Lower lobe of right lung (tissue), 2 donors: ENCODE measurements at places on chromosomes 1 and 21. TPM values are rescaled to one million over a fixed set of nuclear protein-coding genes. Genes with fewer than 3 reads are reported as not detected.
A peak's percentile ranks its signal among the peaks of the same experiment; 100 is the strongest.

DNA sequence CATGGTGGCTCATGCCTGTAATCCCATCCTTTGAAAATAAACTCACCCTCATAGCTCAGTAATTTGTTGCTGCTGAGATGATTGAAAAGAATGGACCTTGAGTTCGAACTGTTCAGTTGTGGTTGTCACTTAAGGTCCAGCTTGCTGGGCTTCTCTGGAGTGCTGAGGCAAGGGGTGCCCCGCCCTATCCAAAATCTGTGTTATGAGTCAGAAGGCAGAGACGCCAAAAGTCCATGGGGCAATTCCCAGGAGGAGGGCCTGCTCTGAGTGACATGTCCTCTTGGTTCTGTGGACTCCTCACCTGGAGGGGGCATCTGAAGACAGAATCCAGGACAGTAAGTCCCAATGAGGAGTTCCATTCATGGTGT, 64.8 kb downstream of the MYOM3 start:
- H3K36me3 ChIP-seq: no peaks in the 10 kb centered on the region
- no peak overlapping the region for H3K27ac ChIP-seq
- no peak for DNase-seq
- H3K27me3 ChIP-seq: no peaks in the 10 kb centered on the region
- peaks cover 22% of the 10 kb centered on the region for H3K4me1 ChIP-seq

DNA sequence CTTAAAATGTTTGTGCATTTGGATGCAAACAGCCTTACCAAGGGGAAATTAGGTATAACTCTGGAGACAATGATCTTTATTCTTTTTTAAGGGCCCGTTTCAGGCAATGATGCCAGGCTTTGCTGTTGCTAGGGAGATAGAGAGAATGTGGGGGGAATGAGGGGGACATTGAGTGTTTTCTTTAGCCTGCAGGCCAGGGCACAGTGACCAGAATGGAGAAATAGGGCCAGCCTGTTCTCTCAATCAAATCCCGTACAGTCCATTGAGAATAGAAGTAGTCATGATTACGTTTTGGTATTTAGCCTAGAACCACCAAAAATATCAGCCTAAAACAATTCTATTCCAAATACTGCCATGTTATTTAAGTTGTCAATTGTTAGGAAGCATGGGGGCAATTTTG, 49.0 kb downstream of the RGS7 start:
- no peak overlapping the region for H3K27ac ChIP-seq
- DNase-seq: no peak
- no peaks in the 10 kb centered on the region for H3K4me1 ChIP-seq
- H3K27me3 ChIP-seq: no peaks in the 10 kb centered on the region

DNA sequence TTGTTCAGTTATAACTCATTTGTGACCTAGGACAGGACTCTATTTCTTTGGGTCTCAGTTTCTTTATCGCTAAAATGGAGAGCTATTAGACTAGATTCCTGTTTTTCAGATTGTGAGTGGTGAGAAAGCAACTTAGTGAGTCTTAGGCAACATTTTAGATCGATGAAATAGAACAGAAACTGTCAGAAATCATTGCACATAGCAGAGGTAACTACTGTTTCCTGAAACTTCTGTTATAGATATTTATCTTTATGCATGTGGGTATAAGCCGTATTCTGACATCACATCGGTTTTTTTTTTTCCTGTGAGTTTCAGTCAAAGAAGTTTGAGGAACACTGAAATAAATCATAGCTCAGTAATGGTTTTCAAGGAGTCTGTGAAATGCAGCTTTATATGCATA, 42.1 kb upstream of the DNAJC6 start:
- DNase-seq: no peak
- H3K4me3 ChIP-seq: no peak overlapping the region
- no peak overlapping the region for H3K27ac ChIP-seq
- peaks cover 23% of the 10 kb centered on the region for H3K4me1 ChIP-seq

GRCh38 chr1:1540090-1540817, at the start of gene TMEM240:
Gene TMEM240 (minus strand): TSS chr1:1540624. CDS start chr1:1540346, 278 bp downstream.
- no peaks in the 10 kb centered on the region for H3K27me3 ChIP-seq
- H3K36me3 ChIP-seq: peaks cover 37% of the 10 kb centered on the region
- H3K4me3 ChIP-seq: peak within 1 kb of the TSS; percentile 55

- peaks cover 12% of the 10 kb centered on the region for H3K4me1 ChIP-seq
- no peak overlapping the region for H3K27ac ChIP-seq
- H3K4me3 ChIP-seq: no peak overlapping the region
- no peak for DNase-seq
Observed at GRCh38 chr1:94993931-94994645, 67.2 kb upstream of the CNN3 start.

DNA sequence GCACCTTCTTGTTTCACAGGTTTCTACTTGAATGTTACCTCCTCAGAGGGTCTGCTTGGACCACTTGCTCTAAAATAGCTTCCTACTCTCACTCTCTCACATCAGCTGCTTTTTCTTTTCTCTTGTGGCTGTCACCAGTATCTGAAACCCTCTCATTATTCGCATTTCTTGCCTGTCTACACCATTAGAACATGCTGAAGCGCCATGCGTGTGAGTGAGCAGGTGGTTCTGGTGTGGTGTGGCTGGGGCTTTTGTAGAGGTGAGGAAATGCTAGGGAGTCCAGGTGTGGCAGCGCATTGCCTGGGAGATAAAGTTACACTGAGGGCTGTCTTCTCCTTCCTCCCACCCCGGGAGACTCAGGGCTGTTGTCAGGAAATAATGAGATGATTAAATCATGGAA, 4.1 kb downstream of the ZNF362 start:
- H3K4me3 ChIP-seq: no peak overlapping the region
- H3K4me1 ChIP-seq: peaks cover 62% of the 10 kb centered on the region
- H3K27me3 ChIP-seq: no peaks in the 10 kb centered on the region

DNA sequence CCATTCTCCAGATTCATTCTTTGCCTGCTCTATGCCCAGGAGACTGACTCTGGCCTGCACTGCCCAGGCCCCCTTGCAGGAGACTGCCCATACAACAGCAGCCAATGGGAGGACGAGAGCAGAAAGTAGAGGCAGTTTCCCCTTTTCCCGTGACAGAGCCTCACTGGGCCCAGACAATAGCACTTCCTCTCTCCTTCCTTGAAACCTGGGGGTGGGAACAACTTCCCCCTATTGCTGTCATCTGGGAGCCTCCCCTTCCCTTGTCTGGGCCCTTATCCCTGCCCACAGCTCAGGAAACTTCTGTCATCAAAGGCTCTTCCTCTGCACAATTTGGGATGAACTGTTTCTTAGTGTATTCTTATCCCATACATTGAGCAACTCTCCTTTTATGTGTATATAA, 60.8 kb upstream of the KCNJ15 start:
- no peaks in the 10 kb centered on the region for H3K36me3 ChIP-seq
- no peaks in the 10 kb centered on the region for H3K27me3 ChIP-seq
- H3K27ac ChIP-seq: no peak overlapping the region

- no peaks in the 10 kb centered on the region for H3K36me3 ChIP-seq
- no peak overlapping the region for H3K4me3 ChIP-seq
- H3K4me1 ChIP-seq: no peaks in the 10 kb centered on the region
- DNase-seq: no peak
- H3K27me3 ChIP-seq: no peaks in the 10 kb centered on the region
- no peak overlapping the region for H3K27ac ChIP-seq
Observed at GRCh38 chr1:237005674-237006073, 1.4 kb upstream of the MT1HL1 start.

- no peak overlapping the region for H3K27ac ChIP-seq
- H3K4me3 ChIP-seq: no peak overlapping the region
- no peaks in the 10 kb centered on the region for H3K27me3 ChIP-seq
- no peaks in the 10 kb centered on the region for H3K36me3 ChIP-seq
- DNase-seq: no peak
Observed at GRCh38 chr1:32724678-32725614, 22.4 kb upstream of the SYNC start.

GRCh38 chr1:42777852-42778251, 6.9 kb upstream of the TMEM269 start:
- no peak for DNase-seq
- H3K27me3 ChIP-seq: no peaks in the 10 kb centered on the region
- no peaks in the 10 kb centered on the region for H3K4me1 ChIP-seq
- no peak overlapping the region for H3K27ac ChIP-seq

DNA sequence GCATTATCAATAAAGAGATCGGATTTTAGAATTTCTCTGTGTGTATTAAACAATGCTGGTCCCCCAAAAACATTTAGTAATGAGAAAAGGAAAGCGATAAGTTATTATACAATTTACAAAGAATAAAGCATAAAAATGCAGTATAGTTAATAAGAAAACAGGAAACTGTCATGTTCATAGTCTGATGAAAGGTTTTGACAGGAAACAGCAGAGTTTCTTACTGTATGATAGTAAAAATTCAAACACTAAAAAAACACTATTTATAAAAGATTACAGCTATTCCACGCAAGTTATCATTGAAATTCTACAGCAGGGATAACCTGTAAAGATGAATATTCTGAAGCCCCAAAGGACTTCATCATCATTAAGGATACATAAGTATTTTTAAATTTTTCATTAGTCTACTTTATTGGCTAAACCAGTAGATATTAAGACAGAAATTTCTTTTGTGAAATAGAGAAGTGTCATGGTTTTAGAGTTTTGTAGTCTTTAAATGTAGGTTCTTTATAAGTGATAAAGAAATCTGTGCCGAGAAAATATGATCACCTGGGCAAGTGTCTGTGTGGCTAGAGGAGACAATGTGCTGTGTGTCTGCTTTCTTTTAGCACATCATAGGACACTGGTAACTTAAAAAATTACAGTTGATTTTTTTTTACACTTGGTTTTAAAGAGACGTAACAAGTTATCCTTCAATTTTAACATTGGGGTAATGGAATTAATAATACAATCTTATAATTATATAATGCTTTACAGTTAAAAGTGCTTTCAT, 49.7 kb upstream of the GFI1 start:
- no peaks in the 10 kb centered on the region for H3K27me3 ChIP-seq
- H3K36me3 ChIP-seq: no peaks in the 10 kb centered on the region

DNA sequence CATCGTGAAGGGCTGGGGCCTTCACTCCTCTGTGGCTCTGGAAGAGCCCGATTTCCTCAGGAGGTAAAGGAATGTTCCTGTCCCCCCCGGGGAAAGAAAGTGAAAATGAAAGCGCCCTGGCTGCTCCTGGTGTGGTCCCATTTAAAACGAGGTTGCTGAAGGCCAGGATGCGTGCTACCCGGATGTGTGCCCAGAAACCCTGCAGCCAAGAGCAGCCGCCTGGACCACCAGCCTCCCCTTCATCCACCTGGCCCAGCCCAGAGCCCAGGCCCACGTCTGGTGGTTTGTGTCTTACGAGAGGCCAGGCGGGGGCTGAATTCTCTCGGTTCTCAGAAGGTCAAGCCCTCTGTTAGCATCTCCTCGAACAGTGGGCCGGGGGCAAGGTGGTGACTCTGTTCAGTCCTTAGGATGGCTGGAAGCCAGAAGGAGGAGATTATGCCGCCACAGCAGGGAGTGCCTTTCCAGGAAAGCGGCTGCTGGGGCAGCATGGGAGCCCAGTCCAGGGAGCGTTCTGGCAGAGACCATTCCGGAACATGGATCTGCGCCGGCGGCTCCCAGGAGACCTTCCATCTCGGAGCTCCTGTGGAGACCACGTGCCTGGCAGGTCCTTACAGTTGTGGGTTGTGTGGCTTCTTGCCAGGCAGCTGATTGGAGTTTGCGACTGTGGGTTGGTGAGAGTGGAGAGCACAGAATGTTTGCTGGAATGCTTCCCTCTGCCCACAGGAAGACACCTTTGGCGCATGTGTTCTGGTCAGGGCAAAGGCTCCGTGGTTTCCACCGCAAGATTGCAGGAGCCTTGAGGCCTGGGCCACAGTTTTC, 1.4 kb downstream of the GUK1 start:
- no peaks in the 10 kb centered on the region for H3K27me3 ChIP-seq
- H3K4me3 ChIP-seq: peak overlapping the region; percentile 77
- H3K27ac ChIP-seq: peak overlapping the region; percentile 99
- DNase-seq: peak; percentile 55

DNA sequence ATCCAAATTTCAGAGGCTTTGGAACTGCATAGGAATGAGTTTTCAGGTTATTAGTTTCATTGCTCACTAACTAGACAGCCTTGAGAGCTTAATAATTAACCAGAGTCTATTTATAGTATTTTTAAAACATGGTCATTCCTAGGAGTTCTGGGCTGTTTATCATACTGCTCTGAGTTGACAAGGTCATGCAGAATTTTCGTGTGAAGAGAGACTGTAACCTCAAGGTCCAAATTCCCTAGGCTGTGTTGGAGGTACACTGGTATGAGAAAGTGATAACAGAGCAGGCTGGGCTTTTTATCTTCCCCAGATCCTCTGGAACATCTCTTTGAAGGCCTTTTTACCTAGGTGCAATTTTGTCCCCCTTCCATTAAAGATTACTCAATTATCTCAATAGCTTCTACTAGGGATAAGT, 736.3 kb downstream of the LTN1 start:
- no peak for DNase-seq
- H3K4me1 ChIP-seq: no peaks in the 10 kb centered on the region
- no peak overlapping the region for H3K4me3 ChIP-seq
- H3K27ac ChIP-seq: no peak overlapping the region
- no peaks in the 10 kb centered on the region for H3K36me3 ChIP-seq
- H3K27me3 ChIP-seq: no peaks in the 10 kb centered on the region

DNA sequence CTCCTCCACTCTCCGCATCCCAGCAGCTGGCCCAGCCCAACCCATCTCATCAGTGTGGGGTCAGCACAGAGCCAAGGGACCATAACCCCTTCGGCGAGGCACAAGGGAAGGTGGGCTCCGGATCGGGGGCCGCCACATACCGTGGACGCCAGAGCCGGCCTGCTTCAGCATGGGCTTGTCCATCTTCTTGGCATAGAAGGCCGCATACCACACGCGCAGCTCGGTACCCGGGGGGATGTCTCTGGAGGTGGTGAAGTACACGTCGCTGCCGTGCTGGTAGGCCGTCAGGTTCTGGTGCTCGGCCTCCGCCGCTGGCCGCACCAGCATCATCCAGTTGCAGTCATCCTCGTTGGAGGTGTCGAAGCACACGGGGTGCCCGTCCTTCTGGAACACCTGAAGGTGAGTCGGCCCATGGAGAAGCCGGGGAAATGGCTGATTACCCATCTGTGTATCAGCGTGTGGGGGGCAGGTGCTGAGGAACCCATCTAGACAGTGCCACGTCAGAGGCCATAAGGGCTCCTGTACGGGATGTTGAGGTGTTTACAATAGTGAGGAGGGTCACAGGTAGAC, 24.6 kb downstream of the PRDM15 start:
- DNase-seq: no peak
- H3K4me3 ChIP-seq: no peak overlapping the region
- H3K27ac ChIP-seq: no peak overlapping the region
- H3K4me1 ChIP-seq: no peaks in the 10 kb centered on the region

DNA sequence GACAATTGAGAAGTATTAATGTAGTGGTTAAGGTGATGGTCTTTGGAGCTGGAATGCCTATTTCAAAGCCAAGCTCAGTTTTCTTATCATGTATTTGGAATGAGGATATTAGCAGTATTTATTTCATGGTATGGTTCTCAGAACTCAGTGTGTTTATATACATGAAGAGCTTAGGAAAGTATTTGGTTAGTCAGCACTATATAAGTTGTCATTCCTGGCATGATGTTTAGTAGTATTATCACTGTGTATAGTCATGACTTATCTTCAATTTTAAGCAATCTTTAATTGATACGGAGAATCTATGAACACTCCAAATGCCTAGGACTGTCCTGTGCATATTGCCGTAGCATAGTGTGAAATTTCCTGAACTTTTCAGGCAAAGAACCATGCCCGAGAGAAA, 501.9 kb upstream of the USP24 start:
- peaks cover 18% of the 10 kb centered on the region for H3K4me1 ChIP-seq
- no peak for DNase-seq
- H3K4me3 ChIP-seq: no peak overlapping the region
- H3K27ac ChIP-seq: no peak overlapping the region
- H3K36me3 ChIP-seq: no peaks in the 10 kb centered on the region
- no peaks in the 10 kb centered on the region for H3K27me3 ChIP-seq

The STK40 gene
- total RNA-seq: 74.2 TPM

The C4BPA gene
- total RNA-seq: 65.2 TPM

The PGBD5 gene
- total RNA-seq: 2.3 TPM

The KLHL12 gene
- 25.3 TPM for total RNA-seq

The TNNI3K gene
- 1.1 TPM for total RNA-seq
